ENCODE measurements at places on chromosomes 1 and 21.

GRCh38 chr1:54499360-54500106, 48.5 kb upstream of the ACOT11 start:
- DNase-seq = no peak

DNA sequence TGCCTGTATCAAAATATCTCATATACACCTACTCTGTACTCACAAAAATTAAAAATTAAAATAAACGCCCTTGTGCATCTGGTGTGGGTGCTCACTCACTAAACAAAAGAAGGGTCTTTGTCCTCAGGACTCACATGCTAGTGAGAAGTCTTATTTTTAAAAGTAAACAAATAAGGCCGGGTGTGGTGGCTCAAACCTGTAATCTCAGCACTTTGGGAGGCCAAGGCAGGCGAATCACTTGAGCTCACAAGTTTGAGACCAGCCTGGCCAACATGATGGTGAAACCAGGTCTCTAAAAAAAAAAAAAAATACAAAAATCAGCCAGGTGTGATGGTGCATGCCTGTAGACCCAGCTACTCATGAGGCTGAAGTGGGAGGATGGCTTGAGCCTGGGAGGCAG, 51.5 kb downstream of the BCAR3 start:
- DNase-seq = no peak

DNA sequence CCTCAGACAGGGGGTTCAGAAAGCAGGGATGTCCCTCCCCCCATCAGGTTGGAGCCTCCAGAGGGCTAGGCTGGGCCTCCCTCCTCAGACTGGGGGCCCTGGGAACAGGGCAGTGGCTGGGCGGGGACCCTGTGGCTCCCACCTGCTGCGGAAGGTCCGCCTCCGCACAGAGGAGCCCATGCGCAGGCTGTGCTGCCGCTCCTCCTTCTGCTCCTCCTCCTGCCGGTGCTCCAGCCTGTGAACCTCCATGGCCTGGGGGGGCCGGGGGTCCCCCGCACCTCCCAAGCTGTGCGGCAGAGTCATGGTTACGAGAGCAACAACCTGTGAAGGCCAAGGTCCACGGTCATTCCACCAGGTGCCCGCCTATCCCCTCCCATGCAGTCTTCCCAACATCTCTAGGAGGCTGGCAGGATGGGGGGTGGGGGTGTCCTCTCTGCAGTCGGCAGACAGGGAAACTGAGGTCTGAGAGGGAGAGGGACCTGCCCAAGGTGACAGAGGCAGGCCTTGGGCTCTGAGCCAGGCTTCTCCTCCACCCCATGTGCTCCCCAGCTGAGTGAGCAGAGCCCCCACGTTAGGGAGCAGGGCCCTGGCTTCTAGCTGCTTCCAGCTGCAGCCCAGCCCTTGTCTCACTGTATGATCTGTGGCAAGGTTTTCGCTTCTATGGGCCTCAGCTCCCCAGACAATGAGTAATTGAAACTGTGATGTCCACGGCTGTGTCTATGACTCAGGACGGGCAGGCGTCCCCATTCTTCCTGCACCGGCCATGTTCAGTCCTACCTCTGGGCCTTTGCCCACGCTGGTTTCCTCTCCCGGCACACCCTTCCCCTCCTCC, 3.4 kb downstream of the MYOM3 start:
- no peak for DNase-seq

- DNase-seq = no peak
Measured at GRCh38 chr1:158246650-158247049, 7.6 kb upstream of the CD1A start.

DNA sequence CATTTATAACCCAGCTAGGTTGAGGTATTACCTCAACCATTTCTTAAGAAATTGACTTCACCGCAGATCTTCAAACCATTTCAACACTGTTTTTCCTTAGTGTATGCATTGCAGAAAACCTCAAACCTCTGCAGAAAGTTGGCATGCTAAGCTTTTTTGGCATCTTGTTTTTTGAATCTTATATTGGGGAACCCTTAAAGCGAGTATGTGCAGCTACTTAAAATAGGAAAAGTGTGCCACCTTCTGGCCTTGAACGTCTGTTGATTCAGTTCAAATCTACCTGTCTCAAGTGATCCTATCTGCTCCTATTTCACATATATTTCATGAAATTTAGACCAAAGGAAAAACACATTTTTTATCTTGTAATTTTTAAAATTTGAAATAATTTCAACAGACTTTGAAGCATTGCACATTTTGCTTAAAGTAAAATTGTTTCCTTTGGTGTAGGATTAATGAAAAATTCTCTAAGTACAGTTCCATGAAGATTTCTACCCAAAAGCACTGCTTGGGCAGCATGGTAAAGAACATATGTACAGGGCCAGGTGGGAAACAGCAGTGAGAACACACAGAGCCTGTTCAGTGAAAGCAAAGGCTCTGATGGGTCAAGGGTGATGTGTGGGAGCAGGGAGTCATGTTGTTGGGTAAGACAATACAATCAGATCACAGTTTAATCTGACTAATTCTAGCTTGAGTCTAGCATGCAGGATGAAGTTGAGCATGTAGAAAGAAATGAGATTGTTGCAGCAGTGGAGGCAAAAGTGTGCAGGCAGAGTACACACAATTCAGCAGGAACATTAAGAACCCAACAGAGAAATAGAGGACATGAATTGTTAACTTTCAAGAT, 17.2 kb downstream of the HENMT1 start:
- no peak for DNase-seq

DNA sequence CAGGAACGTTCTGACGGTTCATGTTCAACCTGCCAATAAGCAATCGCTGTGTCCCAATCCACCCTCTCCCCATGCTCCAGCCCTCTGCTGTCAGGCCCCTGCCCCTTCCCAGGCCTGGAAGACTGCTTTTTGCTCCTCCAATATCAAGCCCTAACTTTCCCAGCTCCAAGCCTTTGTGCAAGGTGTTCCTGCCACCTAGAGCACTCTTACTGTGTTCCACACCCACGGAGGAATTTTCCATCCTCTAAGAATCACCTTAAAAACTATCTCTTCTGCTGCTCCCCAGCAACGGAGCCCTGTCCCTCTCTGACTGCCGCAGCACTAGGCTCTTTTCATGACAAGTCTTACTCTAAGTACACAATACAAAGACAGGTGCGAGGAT, 657.9 kb downstream of the AJAP1 start:
- DNase-seq = no peak

- no peak for DNase-seq
Measured at GRCh38 chr1:65975708-65976107, 183.0 kb downstream of the PDE4B start.

- DNase-seq = no peak
Measured at GRCh38 chr1:4787551-4787950, 133.1 kb downstream of the AJAP1 start.

GRCh38 chr1:6959491-6959890, 174.2 kb downstream of the CAMTA1 start:
- DNase-seq = no peak

DNA sequence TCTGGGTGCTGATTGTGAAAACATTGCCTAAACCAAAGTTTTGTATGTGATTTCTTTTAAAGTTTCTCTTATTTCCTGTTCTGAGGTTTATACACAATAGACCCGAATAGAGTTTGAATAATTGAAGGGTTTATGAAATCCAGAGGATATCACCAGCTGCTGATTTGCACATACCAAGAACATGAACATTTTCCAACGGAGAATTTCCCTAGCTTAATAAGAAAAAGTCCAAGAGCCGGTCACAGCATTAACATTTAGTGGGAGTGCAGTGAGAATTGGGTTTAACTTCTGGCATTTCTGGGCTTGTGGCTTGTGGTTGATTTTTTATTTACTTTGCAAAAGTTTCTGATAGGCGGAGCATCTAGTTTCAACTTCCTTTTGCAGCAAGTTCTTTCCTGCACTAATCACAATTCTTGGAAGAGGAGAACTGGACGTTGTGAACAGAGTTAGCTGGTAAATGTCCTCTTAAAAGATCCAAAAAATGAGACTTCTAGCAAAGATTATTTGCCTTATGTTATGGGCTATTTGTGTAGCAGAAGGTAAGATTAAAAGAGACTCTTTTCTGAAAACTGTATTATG, at the start of gene CFH:
Gene CFH (plus strand): TSS at position 407 of the 579 bp plus-strand sequence. CDS start 75 bp downstream, at position 482.
- DNase-seq = no peak

GRCh38 chr1:180229483-180230415, at the start of gene LHX4:
TSS of gene LHX4 (plus strand) at chr1:180230264. CDS start at chr1:180230530, 266 bp downstream.
- no peak for DNase-seq

DNA sequence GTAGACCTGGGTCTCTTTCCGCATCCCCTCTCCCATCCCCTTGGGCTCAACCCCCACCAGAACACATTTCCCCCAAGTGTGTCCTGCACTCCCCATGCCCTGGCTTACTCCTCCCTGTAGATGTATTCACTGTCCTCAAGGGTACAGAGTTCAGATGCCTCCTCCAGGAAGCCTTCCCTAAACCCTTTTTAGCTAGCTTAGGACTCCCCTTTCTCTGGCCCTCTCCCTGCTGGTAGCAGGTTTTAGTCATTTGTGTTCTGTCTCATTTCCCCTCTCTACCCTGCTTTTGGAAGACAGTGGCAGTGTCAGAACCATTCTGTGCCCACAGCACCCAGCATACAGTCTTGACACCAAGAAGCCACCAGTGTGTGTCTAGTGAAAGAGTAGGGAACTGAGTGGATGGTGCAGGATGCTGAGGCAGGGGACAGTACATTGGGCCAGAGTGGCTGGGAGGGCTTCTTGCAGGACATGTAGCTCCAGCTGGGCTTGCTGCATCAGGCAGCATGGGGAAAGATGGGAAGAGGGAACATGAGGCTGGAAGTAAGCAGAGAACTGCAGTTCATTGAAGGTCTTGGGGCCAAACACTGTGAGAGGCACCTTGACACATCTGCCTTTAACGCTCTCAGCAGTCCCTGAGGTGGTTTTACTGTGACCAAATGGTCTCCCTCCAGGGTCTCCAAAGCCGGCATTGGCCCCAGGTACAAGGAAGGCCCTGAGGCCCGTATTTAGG, 2.5 kb downstream of the FOXO6 start:
- no peak for DNase-seq

DNA sequence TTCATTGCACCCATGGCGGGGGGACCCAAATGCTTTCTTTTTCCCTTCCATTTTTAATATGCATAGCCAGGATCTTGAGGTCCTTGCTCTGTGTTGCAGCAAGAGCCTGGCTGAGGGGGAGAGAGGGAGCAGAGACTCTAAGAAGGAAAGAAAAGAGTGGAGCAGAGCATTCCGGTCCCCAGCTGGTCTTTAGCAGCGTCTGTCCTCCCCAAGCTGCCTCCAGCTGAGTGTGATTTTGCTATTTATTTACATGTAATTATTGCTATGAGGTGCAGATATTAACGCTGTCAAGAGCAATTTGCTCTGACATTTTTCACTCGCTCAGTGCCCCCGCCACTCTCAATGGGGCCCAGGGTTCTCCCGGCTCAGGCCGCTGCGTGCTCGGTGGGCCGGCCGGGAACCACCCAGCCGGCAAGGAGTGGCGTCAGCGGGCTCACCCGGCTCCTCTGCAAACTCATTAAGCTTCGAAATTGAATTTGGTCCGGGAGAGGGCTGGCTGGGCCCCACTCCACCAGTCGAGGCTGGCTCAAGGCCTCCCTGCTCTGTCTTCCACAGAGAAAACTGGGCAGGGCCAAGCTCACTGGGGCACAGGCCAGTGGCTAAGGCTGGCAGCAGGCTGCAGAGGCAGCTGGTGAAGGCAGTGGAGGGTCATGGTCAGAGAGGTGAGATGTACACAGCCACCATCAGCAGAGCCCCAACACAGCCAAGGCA, 93.2 kb downstream of the PAX7 start:
- DNase-seq = no peak

DNA sequence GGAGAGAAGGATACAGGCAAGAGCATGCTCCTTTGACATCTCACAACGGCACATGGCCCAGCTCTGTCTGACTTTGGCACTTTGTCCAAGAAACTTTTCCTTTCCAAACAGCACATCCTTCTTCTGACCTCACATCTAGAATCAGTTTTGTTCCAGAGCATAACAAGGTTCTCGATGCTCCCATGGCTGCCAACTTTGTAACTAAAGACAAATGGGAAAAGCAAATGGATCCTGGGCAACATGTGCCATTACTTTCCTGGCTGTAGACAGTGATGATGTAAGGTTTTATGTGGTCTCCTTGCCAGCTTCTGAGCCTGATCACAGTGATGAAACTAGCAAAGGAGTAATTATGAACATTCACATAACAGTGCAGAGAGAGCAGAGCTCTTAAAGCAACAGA, 171.8 kb upstream of the C1orf87 start:
- no peak for DNase-seq

DNA sequence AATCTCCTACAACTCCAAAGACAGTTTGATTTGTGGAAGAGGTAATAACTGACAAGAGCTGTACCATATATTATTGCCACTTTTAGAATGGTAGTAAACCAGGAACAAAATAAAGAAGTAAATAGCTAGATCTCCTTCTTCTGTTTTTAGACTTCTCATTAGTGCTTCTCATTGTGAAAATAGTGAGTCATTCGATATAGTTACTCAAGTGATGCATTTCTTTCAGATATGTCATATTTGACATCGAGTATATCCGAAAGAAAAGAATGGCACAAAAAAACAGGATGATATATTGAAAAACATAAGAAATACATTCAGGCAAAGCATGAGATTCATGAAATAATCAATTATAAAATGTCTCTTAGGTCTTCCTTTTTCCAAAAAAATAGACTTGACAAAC, 1346.1 kb downstream of the BRINP3 start:
- no peak for DNase-seq

GRCh38 chr1:225980005-225980836, 18.9 kb downstream of the SDE2 start:
- no peak for DNase-seq
